GM13977 (cell line): ENCODE measurements at places on chromosomes 2 and 18.

GRCh38 chr2:172600557-172601008, 44.7 kb downstream of the PDK1 start:
- DNase-seq = no peak

- DNase-seq = no peak
Measured at GRCh38 chr2:185291035-185291647, 447.5 kb upstream of the FSIP2 start.

DNA sequence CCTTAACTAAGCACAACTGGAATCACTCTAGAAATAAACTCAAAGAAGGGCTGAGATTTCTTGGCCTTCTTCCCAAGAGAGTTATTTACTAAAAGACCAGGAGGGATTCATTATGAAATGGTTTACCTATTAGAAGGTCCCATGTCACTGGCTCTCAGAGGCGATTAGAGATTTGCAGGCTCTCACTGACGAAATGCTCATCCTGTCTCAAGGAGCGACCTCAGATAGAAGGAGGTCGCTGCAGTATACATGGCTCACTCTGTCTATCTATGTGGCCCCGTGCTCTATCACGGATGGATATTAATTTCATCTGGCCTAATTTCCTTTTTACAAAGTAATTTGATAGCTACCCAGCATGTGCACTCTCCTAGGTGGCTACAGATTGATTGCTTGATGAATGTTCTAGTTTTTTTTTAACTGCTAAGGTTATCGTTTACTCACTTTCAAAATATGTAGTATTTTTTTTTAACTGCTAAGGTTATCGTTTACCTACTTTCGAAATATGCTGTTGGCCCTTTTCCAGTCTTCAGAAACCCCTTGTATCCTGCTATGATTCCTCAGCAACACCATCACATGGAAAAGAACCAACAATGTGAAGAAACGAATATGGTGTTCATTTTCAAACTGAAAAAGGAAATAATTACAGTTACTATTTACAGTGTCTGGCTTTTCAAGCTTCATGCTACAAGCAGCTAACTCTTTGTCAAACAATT, 9.1 kb downstream of the SMIM21 start:
- no peak for DNase-seq

- DNase-seq = no peak
Measured at GRCh38 chr2:219457784-219458369, 23.2 kb downstream of the SPEG start.

GRCh38 chr2:26126074-26126473, 46.8 kb upstream of the GAREM2 start:
- no peak for DNase-seq

GRCh38 chr18:48974304-48975119, 23.7 kb upstream of the SMAD7 start:
- DNase-seq = no peak

GRCh38 chr2:217471319-217471718, 531.5 kb downstream of the TNS1 start:
- no peak for DNase-seq

GRCh38 chr2:184769686-184770085, 171.4 kb downstream of the ZNF804A start:
- no peak for DNase-seq

- DNase-seq = no peak
Measured at GRCh38 chr2:237451643-237452469, 35.2 kb upstream of the MLPH start.

DNA sequence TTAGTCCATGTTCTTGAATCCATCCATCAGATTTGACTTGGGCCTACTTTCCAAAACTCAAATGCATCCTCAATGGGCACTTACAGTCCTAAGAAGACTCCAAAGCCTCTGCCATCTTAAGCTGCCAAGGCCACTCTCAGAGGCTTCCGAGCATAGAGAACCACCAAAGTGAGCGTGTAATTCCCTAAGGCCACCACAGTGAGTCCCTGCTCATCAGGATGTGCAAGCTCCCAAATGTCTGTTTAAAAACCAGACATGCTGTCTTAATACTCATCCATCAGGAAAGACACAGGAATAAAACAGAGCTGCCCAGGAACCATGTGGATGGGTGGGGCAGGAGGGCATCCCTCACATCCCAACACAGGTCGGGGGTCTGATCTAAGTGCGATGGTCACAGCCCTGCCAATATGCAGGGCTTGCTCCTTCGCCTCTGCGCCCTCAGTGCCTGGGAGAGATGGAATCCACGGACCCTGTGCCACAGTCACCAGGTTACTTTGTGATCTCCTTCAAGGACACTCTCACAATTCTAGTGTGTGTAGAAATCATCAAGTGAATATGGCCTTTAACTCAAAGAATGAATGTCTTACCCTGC, 80.4 kb downstream of the POLR1A start:
- no peak for DNase-seq

- no peak for DNase-seq
Measured at GRCh38 chr2:134628453-134628852, 90.3 kb downstream of the TMEM163 start.

GRCh38 chr2:126975671-126976655, 77.3 kb downstream of the TEX51 start:
- DNase-seq = no peak

DNA sequence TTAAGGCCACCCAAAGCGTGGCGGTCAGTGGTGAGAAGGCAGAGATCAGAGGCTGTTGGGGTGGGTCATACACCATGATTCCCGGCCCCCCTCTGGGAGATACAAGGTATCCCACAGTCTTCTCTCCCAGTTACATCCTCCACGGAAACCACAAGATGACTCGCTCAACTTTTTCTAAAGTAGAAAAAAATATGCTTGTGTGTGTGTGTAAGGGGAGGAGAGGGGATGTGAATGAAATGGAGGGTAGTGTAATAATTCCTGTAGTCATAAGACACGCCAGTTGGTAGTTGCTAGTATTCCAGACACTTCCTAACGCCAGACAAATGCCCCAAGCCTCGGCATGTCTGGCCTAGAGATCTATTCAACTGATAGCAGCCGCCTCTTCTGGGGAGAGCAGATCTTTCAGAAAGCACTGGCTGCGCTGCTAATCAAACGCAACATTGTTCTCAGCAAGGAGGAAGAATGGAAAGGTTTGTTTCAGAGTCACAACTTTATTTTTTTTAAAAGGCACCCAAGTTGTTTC, 143.5 kb downstream of the TGIF1 start:
- no peak for DNase-seq

DNA sequence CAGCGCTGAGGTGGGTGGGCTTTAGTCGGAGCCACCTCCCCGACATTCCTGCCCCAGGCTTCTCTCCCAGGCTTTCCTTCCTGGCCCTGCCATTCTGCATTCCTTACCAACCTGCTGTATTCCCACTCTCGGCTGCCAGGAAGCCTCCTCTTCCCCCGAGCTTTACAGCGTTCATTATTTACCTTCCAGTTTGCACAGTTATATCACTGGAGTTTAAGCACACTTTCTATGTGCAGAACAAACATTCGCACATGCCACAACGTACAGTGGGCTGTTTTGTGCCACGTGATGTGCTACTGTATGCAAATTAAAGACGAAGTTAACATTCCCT, 246.3 kb downstream of the SOX11 start:
- no peak for DNase-seq

DNA sequence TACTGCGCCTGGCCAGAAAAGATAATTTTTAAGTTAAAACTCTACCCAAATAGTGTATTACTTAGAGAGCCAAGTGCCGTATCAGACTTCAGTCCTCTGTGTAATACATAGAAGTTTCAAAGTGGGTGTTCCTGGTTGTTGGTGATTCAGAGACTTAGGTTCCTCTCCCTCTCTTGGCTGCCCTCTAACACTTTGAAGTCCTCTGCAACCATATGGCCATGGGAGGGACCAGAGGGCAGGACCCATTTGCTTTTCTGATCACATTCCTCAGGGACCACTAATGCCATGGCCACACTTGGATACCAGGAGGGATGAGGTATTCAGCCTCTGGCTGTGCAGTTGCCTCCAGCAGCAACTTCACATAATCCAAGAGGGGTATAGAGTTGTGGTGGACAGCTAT, 131.5 kb downstream of the CAPN13 start:
- DNase-seq = no peak

- DNase-seq = peak; percentile 10
Measured at GRCh38 chr2:102318437-102318836, 7.1 kb downstream of the IL1RL1 start.

GRCh38 chr2:39718483-39718882, 52.8 kb downstream of the TMEM178A start:
- no peak for DNase-seq
